ENCODE measurements at places on chromosomes 4 and X.

GRCh38 chr4:40182954-40183353, 13.9 kb upstream of the RHOH start:
- no peak for DNase-seq

DNA sequence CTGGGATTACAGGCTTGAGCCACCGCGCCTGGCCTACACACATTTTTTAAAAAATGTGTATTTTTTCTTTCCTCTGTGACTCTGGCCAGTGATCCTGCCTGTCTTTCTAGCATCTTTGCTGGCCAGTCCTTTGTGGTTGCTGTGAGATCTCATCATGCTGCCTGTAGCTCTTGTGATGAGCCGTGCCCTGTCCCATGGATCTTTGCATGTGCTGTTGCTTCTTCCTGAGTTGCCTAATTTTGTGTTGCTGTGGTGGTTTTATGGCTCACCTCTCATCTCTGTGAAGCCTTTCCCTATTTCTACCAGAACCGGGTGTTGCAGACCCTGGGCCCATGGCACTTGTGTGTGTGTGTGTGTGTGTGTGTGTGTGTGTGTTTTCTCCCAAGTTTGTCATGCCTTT, 8.3 kb downstream of the NSD2 start:
- no peak for DNase-seq

DNA sequence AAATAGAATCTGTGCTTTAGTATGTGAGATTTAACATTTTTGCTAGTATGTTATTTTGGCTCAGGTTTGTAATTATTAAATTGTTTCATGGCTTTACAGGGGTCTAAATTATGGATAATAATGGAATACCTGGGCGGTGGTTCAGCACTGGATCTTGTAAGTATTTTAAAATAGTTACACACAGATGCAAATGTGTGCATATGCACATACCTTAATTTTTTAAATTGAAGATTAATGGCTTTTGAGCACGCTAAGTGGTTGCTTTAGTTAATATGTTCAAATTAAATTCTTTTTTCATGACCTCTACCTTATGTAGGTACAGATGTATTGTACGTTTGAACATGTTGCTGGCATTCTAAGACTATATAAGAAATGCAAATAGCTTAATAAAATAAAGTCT, 40.2 kb downstream of the STK26 start:
- DNase-seq: no peak

DNA sequence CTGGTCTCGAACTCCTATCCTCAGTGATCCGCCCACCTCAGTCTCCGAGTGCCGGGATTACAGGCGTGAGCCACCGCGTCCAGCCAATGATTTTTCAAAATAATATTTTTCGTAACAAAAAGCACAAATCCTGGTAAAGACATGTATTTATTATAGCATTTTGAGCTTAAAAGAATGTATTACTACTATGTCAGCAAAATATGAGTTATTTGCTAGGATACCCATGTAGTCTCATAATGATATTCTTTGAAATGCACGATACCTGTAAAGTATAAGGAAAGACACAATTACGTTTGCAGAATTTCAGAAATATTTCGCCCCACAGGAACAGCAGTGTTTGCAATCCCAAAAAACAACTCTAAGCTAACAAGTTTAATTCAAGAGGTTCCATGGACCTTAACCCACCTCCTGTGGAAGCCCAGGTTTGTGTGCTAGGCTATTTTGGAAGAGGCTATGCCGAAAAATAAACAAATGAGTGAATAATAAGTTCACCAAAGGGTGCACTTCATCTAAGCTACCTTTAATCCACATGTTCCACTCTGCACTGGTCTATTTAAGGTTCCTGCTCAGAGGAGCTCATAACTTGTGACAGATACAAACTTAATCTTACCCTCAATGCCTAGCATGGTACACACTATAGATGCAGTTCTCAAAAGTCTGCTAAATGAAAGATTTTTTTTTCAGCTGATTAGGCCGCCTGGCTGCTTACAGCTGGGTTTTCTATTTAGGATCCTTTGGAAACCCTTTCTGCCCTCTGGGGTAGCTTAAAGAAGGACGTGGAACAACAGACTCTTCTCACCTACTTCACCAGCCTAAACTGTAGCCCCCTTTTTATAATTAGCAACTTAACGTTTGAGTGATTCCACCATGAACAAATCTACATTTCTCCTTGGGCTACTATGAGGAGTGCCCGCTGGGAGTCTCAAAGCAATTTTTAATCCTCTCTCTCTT, 5.0 kb downstream of the FRYL start:
- DNase-seq: no peak

DNA sequence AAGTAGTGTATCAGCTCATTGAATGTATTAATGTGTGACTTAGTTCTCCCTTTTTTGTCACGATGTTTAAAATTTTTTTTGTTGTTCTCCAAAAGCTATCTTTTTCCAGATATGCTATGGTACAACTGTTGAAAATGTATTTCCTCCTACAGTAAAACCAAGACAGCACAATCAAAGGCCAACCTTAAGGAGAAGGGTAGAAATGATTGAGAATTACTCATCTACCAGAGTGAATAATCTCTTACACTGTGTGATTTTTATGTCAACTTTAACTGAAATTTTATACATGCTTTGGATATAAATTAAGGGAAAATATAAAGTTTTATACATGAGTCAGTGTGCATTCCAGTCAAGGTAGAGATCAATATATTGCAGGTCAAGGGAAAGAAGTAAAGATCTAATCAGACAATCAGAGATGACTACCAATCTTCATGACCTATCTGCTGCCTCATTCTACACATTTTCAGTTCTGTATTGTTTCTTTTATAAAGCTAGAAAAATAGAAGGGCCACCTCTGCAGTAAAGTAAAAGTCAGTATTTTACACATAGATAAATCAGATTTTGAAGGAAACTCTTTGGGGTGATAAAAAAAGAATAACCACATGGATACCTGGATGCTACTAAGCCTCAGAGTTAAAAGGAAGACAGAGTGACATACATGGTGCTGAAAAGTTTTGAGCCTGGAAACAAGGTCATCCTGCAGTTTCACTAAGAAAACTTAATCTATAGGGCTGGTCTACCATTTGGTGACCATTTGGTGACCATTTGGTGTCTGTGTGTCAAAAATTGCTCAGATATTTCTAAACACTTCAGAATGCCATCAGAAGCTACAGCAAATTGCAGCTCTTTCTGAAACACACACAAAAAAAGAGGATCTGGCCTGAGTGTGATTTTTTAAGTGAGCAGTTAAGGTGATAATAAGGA, 1.6 kb downstream of the FAM13A start:
- DNase-seq: no peak

DNA sequence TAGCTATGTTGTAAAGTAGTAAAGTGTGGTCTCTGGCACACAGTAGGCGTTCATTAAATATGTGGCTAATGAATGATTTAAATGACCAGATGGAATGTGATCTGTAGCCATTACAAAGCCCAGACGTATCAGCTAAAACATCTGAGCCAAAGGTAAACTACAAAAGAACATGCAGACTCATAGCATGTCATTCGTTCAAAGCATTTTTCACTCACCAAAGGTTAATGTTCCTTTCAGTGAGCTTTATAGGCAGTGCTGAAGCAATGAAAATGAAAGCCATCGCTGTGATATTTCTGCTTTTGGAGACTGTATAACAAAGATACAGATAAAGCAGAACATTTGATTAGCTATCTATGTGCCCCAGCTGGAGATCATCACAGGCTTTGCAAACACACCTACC, 50.5 kb downstream of the F9 start:
- DNase-seq: no peak

DNA sequence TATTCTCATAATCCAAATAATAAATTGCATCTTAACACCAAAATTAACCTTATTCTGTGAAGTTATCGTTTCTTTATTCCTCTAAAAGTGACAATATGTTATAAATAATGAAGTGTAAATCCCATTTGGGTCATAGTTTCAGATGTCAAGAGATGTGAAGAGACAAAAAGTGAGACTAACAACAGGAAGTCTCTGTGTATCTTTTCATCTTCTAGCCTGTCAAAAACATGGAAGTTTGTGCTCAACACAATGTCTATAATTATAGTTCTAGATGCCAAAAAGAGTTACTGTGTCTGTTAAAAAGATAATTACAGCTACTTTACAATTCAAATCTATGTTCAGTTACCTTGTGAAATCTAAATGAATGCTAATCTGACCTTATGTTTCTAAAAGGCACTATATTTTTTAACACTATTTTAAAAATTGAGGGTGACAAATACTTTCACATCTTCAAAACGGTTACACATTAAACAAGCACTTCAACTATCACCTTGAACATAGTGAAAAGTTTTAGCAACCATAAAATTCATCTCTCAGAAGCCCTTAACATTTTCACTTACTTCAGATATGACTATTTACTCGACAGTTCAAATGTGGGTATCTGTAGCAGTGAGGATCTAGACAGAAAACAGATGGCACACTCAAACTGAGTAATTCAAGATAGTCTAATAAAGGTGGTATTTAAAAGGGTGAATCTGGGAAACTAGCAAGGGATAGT, 509.8 kb downstream of the ARAP2 start:
- DNase-seq: no peak

DNA sequence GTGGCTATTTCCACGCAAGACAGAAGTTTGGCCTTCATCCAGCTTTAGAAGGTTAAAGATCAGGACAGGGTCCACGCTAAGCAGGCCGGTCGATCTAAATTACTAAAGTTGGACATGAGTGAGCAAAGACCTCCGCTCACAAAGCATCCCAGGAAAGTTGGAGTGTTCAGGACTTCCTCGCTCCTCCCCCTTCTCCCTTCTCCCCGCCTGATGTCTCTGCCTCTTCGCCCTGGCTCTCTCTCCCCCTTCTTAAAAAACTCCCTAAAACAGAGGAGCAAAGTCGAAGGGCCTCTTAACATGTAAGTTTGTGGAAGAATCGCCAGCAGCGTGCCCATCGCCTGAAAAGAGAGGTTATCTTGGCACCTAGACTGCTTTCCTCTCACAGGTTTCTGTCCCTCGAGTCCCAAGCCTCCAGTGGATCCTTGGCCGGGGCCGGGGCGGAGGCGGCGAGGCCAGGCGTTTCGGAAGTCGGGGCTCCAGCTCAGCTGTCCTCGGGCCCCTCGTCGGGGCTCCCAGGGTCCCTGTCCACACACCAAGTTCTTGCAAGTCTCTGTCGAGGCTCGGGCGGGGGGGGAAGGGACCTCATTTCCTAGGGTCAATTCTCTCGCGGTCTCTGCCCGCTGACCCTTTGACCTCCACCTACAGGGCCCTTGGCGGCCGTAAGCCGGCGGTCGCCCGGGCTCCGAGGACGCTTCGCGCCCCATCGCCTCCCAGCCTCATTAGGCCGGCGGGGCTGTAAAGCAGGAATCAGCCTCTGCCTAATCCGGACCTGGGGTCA, 7.6 kb downstream of the ZIC3 start:
- no peak for DNase-seq

DNA sequence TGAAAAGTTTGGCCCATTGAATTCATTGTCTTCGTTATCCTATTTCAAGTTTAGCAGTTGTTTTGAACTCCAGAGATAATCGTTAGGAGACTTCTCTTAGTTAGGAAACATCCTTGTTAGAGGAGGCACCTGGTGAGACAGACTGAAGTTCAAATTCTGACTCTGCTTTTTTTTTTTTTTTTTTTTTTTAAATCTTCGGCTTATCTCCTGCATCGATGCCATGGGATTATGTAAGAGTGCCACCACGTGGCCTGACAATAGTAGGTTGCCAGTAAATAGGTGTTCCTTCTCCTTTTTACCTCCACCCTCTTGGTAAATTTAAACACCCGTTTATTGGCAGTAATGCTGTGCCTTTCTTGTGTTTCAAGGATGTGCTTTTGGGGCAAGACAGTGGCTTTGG, 149.3 kb downstream of the SOWAHB start:
- no peak for DNase-seq

DNA sequence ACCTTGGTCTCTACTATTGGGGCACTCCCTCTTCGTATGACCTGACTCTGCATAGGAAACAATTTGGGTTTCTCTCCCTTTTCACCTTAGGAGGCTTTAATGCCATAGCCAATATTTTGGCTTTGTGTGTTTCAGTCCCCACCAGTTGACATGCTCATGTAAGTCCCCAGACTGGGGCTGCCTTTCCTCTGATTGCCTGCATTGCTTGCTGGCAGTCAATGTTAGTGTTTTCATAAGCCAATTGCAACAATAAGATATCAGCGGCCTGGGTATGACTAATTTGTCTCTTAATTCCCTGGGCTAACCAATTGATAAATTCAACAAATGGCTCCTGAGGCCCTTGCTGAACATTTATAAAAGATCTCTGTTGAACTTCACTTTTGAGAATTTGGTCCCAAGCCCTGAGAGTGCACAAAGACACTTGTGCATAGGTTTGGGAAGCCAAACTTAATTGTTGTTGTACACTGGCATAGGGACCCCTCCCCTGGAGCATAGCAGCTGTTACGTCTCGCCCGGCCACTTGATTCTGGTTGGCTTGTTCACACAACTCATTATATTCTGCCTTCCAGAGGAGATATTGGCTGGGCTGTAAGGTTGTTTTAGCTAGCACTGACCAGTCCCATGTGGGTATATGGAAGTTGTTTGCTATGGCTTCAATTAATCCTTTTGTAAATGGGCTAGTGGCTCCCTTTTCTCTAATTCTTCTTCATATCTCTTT, 206.2 kb downstream of the PABPC4L start:
- DNase-seq: no peak

DNA sequence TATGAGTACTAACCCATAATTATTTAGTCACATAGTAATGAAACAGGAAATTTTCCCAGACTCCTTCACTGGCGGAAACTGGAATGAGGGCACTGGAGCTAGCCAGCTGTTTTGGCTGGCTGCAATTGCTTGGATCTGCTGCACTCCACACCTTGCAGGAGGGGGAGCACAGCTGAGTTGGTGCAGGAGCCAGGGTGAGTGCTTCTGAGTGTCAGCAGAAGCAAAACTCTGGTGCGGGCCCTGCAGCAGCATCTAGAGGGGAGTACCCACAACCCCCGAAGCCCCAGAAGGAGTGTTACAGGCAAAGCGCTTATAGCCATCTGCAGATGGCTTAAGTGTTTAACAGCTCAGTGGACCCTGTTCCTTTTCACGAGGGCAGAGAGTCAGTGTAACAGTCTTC, 96.1 kb downstream of the RPA4 start:
- no peak for DNase-seq

GRCh38 chr4:164204434-164204833, 549.5 kb upstream of the SMIM31 start:
- DNase-seq: no peak

GRCh38 chr4:8646296-8647093, 53.9 kb downstream of the CPZ start:
- DNase-seq: no peak

DNA sequence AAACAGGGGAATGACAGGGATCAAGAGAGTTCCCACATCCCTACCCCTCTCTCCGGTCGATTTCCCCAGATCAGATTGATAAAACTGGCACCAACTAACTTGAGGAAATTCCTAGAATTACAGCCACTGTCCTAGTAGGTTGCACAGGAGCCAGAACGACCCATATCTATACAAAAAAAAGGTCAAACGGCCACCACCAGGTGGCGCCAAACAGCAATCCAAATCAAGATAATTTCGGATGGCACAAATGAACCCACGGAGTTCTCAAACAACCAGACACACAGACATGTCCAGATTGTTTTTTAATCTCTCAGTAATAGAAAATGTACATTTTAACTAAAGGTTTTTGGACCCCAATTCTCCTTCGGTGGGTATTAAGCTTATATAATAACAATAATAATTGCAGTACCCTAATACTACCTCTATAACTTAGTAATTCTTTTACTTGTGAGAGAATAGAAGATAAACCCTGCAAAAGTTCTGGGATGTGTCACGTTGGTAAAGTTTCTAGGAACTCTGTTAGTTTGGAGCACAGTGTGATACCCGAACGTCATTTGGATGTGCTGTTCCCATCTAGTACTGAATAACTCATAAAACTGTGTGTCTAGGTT, 212.6 kb downstream of the SPOCK3 start:
- peak; percentile 19 for DNase-seq
